ENCODE measurements at places on chromosomes 13 and 19.
A peak's percentile ranks its signal among the peaks of the same experiment; 100 is the strongest.

- no peak for DNase-seq
These were observed 1525.9 kb upstream of the SLC10A2 start for GRCh38 chr13:104592127-104592526.

- DNase-seq: no peak
These were observed 7.6 kb downstream of the COL4A1 start for GRCh38 chr13:110299283-110299840.

GRCh38 chr13:37656247-37656940 lies 57.8 kb upstream of the POSTN start:
- DNase-seq: peak; percentile 78

GRCh38 chr19:4916292-4917082 lies 7.2 kb downstream of the UHRF1 start:
- DNase-seq: no peak

DNA sequence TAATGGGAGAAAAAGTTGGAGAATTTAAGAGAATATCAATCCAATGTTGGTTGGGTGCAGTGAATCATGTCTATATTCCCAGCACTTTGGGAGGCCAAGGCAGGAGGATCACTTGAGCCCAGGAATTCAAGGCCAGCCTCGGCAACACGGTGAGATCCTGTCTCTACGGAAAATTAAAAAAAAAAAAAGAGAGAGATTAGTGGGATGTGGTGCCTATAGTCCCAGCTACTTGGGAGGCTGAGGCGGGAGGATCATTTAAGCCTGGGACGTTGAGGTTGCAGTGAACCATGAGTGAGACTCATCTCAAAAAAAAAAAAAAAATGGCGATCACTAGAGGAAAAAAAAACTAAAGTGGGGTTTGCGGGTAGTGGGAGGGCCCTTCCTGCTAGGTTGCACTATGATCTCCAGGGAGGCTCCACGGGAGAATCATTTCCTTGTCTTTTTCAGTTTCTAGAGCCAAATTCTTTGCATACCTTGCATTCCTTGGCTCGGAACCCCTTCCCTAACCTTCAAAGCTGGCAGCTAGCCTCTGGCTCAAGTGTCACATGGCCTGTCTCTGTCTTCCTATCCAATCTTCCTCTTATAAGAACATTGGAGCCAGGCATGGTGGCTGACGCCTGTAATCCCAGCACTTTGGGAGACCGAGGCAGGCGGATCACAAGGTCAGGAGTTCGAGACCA lies 5.8 kb upstream of the ERCC2 start:
- DNase-seq: peak; percentile 91

DNA sequence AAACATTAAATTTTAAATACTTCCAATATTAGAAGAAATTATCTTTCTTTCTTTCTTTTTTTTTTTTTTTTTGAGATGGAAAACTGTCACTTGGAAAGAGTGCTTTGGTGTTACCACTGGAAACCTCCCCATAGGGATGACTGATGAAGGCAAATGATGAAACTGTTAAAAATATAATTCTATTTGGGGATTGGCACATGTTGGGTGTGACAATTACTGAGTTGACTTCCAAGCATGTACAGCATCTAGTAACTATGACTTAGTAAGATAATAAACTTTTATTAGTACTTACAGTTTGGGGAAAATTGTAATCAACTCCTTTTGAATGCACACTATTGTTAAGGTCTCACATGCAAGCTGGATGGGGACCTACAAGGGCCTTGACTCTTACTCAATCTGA lies 592.5 kb downstream of the KCTD12 start:
- peak; percentile 0 for DNase-seq

DNA sequence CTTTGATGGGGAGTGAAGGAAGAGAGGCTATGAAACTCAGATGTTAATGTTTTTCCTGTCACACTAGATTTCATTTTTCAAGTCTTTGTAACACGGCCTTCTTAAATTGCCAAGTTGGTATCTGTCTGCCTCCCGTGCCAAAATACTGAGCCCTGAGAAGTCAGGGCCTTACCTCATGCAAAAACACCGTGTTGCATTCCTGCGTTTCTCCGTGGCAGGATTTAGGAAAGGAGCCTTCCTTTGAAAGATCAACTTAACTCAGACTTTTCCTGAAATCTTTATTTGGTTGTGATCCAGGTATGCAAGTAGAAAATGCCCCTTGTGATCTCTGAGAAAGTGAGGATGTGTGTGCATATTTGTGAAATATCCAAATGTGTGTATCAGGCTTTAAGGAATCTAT lies 1291.0 kb upstream of the SLC10A2 start:
- DNase-seq: no peak

DNA sequence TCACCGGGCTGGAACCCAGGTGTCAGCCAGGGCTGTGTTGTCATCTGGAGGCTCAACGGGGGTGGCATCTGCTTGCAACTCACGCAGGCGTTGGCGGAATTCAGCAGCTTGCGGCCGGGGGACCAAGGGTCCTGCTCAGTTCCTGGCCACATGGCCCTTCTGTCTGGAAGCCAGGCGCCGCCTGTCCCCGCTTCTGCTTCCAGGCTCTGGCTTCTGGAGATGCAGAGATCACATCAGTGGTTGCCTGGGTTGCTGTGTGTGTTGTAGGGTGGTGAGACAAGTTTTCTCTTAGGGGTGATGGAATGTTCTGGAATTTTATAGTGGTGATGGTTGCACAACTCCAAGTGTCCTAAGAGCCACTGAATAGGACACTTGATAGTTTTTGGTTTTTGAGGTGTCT lies 5.0 kb downstream of the ADAT3 start:
- no peak for DNase-seq

DNA sequence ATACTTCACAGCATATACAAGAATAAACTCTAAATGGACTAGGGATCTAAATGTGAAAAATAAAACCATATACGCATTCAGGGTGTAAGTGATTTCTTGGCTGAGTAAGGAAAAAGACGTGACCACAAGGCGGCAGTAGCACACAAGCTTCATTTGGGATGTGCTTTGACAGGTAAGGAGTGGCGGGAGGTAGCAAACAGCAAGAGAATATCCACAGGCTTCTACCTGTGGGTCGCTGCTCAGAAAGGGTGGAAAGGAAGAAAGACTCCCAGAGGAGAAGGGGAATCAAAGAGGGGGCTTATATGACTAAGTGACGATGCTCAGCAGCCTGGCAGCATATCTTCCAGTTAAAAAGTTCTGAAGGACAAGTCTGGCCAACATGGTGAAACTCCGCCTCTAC lies 2.5 kb upstream of the ZNF121 start:
- DNase-seq: no peak

DNA sequence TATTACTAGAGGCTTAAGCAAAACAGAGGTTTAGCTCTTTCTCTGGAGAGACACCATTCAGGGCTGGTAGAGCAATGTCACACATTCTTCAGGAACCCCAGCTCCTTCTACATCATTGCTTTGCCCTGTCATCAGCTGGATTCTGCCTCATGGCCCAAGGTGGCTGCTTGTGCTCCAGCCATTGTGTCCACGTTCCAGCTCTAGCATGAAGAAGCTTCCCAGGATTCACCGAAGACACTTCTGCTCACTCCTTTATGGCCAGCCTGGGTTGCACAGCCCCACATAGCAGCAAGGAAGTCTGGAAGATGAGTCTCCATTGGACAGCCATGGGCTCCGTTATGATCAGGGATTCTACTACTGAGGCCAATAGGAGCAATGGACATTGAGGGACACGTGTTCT lies 13.2 kb downstream of the PGLS start:
- no peak for DNase-seq

DNA sequence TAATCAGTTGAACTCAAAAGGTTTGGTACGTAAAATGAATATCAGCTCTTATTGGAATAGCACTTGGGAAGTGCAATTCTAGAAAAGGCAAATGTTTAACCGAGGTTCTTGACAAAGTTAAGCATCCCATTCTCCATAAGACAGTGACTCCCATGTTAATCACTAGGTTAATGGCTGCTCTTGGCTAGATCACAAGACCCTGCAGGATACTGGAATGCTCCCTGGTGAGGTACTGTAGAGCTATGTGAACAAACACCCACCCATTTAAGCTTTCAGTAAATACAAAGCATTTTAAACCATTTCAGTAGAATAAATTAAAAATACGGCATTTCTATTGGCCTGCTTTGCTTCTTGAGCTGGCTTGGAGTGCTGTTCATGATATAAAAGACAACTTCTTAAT lies 56.5 kb downstream of the TDRD3 start:
- no peak for DNase-seq

DNA sequence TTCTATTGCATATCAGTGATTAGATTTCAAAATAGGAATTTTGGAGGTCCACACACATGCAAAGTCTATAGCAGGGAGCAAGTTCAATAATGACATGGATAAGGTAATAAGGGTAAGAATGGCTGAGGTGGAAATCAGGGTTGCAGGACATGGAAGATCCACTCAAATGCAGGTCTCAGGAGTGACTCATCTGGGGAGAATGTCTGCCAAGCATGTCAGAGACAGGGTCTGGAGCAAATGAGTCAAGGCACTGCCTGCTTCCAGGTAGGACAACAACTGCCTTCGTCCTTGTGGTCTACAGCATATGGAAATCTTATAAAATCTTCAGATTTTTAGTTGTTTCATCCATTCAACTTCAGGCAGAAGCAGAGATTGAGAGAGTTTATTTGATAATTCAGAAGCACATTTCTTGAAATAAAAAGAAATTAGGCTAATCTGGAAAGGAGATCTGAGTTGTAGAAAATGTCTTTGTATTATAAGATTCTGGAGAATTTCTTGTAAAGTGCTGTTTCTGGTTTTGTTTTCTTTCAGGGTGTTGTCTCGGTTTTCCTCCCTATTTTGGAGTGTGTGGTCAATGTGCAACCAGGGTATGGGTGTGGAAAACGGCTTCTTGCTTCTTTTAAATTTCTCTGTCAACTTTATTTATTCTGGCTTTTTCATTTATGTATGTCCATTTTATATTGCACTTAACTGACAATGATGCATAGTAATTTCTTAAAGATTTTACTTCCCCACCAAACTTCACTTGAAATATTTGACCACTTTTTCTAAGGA lies 748.8 kb downstream of the LIG4 start:
- DNase-seq: no peak

GRCh38 chr19:44712864-44713515 lies 14.0 kb downstream of the CEACAM16 start:
- peak; percentile 64 for DNase-seq

- no peak for DNase-seq
These were observed 12.9 kb downstream of the THOP1 start for GRCh38 chr19:2798158-2798685.

DNA sequence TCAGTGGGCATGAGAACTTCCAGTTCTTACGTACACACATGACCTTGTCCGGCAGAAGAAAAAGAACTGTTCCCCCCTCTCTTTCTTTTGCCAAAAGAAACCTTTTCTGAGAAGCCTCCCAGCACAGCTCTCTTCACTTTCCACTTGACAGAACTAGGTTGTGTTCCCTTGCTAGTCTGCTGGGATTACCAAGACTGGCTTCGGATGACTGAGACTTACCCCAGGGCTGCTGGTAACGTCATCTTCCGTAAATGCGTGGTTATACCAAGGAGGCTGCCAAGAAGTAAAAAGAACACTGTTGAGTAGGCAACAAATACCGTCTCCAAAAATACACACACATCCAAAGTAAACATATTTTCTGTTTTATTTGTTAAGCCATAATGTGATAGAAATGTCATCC lies 908.2 kb downstream of the EFNB2 start:
- DNase-seq: no peak

DNA sequence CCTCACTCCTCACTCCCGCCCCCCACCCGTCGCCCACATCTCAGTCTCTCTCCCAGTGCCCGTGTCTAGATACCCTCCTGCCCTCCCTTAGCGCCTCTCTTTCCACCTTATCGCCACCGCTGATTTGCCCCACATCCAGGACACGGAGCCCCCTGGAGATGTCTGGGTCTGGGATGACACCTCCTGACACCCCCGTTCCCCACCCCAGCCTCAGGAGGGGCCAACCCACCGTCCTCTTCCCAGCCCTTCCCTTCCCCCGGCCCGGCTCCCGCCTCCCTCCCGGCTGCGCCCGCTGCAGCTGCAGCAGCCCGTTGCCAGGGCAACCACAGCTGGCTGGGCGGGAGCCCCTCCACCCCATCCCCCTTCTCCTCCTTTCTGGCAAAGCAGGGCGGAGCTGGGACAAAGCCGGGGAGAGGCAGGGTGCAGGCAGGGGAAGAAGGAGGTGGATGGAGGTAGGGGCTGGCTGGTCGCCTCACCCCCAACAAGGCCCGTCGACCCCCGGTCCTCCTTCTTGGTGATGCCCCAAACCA lies 13.5 kb downstream of the DPF1 start:
- no peak for DNase-seq

- DNase-seq: no peak
These were observed 56.6 kb upstream of the RANBP3 start for GRCh38 chr19:6034512-6034911.

GRCh38 chr13:59823486-59823885 lies 340.2 kb downstream of the DIAPH3 start:
- no peak for DNase-seq

DNA sequence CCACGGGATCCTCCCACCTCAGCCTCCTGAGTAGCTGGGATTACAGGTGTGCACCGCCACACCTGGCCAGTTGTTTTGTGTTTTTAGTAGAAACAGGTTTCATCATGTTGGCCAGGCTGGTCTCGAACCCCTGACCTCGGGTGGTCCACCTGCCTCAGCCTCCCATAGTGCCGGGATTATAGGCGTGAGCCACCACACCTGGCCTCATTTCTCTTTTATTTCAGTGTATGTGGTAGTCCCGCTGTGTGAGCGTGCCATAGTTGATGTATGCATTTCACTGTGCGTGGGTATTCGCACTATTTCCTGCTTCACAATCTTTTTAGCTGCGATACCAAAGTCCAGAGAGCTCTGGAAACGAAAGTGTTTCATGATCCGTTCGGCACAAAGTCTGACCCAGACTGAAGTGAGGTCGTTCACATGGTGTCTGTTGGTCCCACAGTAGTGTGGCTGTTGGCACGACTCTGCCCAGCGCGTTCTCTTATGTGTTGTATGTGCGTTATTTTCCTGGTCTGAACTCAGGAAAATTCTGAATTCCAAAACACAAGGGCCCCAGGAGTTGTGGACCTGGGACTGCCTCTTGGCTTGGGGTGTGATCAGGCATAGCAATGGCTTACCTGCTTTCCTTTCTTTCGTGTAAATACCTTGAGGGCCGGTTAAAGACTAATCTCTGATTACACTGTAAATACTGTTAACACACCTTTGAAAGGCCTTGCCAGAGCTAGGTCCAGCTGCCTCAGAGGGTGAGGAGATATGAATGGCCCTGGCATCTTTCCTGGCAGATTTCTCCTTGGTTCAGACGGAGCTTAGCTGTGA lies 8.6 kb downstream of the EPN1 start:
- DNase-seq: no peak

GRCh38 chr13:31905961-31906360 lies 125.6 kb upstream of the FRY start:
- DNase-seq: no peak

- no peak for DNase-seq
These were observed 54.4 kb downstream of the ERCC5 start for GRCh38 chr13:102900193-102900608.

GRCh38 chr13:25752957-25753551 lies 298.8 kb downstream of the SHISA2 start:
- DNase-seq: no peak

DNA sequence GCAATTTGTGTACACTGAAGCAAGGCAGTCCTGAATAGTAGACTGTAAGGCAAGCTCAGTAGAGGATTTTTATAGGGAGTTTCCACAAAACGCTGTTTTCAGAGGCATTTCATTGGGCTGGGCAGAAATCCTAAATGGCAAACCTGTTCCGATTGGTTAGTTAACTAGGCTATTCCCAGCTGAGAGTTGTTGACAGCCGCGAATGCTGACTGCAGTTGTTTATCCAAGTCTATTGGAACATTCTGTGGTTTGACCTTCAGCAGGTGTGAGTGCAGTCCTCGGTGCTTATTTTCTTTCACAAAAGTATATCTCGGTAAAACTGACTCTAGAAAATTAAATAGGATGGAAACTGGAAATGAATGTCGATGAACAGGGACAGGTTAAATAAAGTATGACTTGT lies 45.4 kb downstream of the TPT1 start:
- DNase-seq: no peak

GRCh38 chr13:77714119-77714755 lies 16.8 kb downstream of the SLAIN1 start:
- no peak for DNase-seq
